ENCODE measurements at places on chromosomes 13 and 19.

DNA sequence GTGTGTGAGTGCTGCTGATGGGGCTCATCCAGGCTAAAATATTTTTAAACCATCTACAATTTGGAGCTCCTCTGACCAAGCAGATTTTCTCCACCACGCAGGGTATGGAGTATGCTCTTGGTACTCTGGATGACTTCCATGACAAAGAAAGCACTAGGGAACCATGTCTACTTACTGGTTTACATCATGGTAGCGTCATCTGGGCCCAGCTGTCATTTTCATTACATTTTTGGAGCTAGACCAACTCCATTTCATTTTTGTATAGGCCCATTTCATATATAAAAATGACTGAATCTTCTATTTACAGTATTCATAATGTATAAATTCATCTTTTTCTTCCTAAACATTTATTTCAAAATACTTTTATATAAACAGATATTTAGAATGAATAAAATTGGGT, 184.4 kb downstream of the DNAJC3 start:
- DNase-seq, result no peak

- DNase-seq, result no peak
These were observed 33.9 kb downstream of the PCDH17 start for GRCh38 chr13:57665481-57665880.

DNA sequence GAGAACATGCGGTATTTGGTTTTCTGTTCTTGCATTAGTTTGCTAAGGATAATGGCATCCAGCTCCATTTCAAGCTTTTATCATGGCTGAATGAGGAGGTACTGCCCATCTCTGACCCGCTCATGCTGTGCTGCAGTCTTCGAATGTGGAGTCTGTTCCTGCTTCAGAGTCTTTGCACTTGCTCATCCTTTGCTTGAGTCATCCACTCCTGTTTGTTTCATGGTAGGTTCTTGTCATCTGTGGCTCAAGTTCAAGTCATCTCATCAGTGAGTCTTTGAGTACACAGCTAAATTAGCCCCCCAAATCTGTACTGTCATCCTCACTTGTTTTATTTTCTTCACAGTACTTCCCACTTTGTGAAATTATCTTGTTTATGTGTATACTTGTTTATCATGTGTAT, 5.4 kb downstream of the UCHL3 start:
- no peak for DNase-seq

GRCh38 chr13:44752164-44752563, 176.0 kb upstream of the TSC22D1 start:
- no peak for DNase-seq

DNA sequence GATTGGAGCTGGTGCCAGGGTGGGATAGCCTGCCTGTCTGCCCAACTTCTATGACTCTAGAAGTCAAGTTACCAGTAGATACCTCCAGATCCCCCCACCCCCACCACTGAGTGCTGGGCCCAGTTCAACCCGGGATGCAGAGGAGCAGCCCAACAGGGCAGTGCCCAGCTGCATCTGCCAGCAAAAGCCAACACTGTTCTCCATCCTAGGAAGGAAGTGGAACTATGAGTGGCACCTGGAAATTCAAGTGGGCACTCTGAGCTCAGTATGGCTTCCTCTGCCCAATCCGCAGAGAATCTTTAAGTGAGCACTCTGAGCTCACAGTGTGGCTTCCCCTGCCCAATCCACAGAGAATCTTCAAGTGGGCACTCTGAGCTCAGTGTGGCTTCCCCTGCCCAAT, 14.2 kb downstream of the TUBGCP3 start:
- DNase-seq, result no peak

DNA sequence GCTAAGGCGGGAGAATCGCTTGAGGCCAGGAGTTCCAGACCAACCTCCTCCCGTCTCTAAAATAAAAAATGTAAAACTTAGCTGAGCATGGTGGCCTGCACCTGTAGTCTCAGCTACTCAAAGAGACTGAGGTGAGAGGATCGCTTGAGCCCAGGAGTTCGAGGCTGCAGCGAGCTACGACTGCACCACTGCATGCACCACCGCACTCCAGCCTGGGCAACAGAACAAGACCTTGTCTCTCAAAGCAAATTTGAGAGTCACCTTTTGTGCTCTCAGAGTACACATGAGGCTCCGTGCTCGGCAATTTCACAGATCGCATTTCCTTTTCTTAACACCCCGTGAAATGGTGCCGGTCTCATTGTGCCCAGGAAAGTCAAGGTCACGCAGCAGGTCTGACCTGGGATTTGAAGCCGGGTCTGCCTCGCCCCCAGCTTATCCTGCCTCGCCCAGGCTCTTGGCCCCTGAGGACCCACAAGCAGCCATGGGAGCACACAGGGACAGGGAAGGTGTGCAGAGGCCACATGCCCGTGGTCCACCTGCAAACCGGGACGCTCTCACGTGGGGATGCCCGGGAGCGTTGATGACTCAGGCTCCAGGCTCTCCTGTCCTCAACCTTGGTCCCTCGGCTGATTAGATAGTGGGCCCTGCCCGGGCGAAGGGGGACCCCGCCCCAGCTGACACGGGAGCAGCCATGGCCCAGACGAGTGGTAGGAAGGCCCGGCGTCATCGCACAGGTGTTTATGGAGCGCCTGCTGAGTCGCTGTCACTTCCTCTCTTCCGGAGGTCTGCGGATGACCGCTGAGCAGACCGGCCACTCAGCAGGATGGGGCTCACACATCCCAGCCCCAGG, 1.1 kb upstream of the SMIM24 start:
- no peak for DNase-seq

DNA sequence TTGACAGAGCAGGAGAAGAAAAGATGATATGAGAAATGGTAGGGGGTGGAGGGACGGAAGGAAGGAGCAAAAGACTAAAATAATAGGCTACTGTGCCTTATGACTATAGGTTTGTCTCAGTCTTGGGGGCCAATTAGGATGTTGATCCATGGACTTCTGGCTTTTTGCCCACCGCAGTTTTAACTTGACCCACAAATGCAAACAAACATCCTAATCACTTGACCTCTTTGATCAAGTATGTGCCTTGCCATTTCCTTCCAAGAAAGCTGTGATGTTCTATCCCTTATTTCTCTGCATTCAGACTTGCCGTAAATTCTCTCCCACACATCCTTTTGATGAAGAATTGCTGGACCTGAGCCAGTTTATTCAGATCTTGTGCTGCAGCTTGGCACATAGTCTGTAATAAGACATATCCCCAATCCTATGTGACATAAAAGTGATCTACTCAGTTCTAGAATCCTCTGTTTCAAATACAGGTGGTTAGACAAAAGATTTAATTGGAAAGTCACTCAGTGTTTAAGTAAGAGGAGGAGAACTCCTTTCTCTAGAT, 62.8 kb downstream of the TPT1 start:
- DNase-seq, result no peak

GRCh38 chr13:72590091-72590740, 137.2 kb downstream of the MZT1 start:
- DNase-seq, result no peak

- DNase-seq, result no peak
These were observed 24.1 kb upstream of the NDFIP2 start for GRCh38 chr13:79456656-79457365.

GRCh38 chr13:44196196-44196751, 177.3 kb upstream of the SERP2 start:
- no peak for DNase-seq

DNA sequence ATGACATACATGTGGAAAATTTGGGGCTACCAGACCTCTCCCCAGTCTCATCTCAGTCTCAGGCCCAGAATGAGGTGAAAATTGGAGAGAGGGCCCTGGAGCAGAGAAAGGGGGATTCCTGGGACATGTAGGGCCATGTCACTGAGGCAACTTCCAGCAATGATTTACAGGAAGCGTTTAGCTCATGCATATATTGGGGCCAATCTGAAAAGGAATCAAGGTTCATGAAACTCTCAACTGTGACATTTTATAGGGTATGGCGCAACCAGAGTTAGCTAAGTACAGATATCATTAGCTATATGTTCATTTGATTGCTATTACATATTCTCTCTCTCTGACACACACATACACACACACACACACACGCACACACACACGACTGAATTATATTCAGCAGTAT, 86.3 kb downstream of the RNASEH2B start:
- DNase-seq, result no peak

- DNase-seq, result no peak
These were observed 49.5 kb upstream of the STK24 start for GRCh38 chr13:98626298-98626935.

DNA sequence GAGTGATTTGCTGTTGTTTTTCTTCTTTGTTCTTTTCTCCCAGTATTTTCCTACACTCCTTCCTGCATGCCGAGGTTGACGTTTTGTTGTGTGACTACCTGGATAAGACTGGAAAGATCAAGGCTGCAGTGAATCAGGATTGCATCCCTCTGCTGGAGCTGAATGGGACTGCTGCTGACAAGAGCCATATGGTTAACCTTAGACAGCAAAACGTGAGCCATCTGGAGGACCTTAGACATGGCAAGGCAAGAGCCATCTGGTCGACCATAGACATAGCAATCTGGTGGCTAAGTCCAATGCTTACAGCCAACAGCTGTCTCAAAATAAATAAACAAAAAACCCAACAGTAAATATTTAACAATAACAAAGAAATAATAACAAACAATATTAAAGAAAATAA, 42.6 kb upstream of the ZNF91 start:
- no peak for DNase-seq

GRCh38 chr13:49466292-49466838, 22.3 kb downstream of the SETDB2 start:
- DNase-seq, result no peak

- DNase-seq, result no peak
These were observed 251.4 kb downstream of the RGCC start for GRCh38 chr13:41708713-41709112.

DNA sequence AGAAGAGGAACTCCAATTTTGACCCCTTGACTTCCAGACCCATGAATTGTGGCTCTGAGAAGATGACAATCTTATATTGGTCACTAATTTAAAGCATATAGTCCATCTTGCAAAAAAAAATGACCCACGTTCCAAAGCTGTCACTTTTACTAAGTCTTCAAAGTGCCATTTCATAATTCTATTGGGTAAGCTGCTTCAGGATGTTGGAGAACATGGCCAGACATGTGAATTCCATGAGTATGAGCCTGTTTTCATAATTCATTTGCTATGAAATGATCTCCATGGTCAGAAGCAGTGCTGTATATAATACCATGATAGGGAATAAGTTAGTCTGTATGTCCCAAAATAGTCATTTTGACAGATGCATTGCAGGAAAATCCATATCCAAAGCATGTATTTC, 1787.3 kb downstream of the SLITRK5 start:
- DNase-seq, result no peak

DNA sequence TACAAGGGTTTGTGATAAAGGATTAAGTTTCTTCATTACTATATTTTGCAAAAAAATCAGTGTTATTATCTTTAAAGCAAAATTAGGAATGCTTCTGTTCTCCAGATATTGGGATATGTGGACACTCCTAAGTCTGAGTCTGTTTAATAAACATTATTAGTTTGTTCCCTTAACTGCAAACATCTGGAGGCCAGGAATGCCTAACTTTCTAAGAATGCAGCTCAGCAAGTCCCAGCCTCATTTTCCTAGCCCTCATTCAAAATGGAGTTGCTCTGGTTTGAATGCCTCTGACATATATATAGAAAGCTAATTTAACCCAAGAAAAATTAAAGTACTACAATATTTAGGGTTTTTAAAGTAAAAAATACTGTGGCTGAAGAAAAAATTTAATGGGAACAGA, 33.6 kb upstream of the EDNRB start:
- DNase-seq, result no peak

GRCh38 chr19:29539670-29540069, 13.9 kb downstream of the VSTM2B start:
- DNase-seq, result no peak

DNA sequence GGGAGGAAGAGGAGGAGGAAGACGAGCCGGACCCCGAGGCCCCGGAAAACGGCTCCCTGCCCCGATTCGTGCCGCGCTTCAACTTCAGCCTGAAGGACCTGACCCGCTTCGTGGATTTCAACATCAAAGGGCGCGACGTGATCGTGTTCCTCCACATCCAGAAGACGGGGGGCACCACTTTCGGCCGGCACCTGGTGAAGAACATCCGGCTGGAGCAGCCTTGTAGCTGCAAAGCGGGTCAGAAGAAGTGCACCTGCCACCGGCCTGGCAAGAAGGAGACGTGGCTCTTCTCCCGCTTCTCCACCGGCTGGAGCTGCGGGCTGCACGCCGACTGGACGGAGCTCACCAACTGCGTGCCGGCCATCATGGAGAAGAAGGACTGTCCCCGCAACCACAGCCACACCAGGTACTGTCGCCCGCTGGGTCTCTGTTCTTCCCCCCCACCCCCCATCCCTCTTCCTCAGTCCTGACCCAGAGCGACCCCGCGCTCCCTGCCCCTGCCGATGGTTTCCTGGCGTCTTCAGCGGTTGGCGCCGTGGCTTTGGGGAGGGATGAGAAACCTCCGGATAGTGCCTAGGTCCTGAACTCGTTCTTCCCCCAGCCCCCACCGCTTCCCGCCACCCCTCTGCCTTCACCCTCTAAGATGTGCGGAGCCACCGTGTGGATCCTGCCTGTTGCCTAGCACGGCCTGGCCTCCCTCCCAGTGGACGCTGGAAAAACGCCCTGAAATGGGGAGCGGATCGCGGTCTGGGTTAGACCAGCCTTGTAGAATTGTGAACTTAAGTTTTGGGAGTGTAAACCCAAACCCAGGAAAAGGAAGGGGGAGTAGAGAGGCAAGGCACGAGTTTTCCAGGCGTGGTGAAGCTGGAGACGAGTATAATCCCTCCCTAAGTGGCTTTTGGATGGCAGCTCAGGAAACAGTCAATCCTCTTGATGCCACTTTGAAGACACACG, 1.5 kb downstream of the HS6ST3 start:
- no peak for DNase-seq

DNA sequence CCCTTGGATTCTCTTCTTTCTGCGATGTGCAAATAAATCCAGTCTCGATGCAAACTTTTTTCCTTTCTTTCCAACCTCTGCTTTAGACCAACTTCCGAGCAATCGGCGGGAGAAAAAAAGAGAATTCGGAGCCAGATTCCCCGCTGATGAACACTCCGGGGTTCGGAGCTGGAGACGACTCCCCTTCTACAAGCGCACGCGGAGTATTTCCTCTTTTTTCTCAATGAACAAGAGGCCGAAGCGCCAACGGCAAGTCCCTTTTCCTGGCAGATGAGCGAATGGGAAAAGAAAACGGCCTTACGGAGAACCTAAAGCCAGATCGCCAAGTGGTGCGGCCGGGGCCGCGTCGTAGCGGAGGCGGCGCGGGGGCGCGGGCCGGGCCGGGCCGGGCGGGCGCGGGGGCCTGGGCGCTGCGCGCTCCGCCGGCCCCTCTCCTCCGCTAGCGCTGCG, 250 bp downstream of the SPRY2 start:
- DNase-seq, result no peak
